ENCODE measurements at places on chromosomes 2 and 18.

- DNase-seq: no peak
These were observed 123.2 kb downstream of the OLA1 start for GRCh38 chr2:174125090-174125489.

GRCh38 chr2:11540996-11541692, 7.3 kb downstream of the GREB1 start:
- no peak for DNase-seq

DNA sequence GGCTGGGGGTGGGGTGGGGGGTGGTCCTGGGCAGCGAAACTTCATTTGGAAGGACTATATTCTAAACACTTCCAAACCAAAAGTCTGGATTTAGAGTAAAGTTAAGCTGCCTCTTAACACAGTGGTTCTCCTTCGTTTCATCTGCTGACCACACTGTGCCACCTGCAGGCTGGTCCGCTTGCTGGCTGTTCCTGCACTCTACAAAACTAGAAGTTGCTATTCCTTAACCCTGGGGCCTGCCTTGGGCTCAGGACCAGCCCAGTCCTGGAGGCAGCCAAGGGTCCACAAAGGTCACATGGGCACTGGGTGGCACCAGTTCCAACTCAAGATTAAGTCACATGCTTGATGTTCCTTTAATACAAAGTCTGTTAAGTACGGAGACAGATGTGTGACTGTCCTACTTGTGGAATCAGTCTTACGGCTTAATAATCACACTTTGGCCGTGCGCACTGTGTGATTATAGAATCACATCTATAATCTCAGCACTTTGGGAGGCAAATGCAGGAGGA, 195.4 kb downstream of the FAM210A start:
- DNase-seq: peak; percentile 30

- DNase-seq: peak; percentile 93
These were observed at the start of gene RND3 for GRCh38 chr2:150487537-150488429. TSS of gene RND3 (minus strand) at chr2:150487667. CDS start at chr2:150487417, 250 bp downstream.

GRCh38 chr2:48856144-48856543, 100.6 kb upstream of the LHCGR start:
- no peak for DNase-seq

DNA sequence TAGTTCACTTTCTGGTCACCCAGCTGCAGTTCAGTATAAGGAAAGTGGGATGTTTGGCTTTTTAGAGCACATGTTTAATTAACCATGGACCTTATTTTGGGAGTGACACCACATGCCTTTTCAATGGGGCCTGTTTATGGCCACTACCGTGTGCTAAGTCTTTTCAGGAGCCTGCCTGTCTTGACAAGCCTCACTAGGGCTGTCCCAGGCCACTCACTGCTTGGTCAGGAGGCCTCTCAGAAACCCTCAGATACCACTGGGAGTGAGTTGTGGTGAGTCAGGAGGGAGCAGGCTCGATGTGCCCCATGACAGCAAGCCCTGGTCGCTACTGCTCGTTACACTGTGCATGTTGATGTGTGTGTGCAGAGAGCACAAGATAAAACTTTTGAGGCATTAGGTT, 123.0 kb downstream of the MAP4K4 start:
- no peak for DNase-seq

- DNase-seq: no peak
These were observed 117.7 kb downstream of the CRIM1 start for GRCh38 chr2:36473230-36473629.

GRCh38 chr2:197348721-197349360, 38.3 kb upstream of the ANKRD44 start:
- no peak for DNase-seq

DNA sequence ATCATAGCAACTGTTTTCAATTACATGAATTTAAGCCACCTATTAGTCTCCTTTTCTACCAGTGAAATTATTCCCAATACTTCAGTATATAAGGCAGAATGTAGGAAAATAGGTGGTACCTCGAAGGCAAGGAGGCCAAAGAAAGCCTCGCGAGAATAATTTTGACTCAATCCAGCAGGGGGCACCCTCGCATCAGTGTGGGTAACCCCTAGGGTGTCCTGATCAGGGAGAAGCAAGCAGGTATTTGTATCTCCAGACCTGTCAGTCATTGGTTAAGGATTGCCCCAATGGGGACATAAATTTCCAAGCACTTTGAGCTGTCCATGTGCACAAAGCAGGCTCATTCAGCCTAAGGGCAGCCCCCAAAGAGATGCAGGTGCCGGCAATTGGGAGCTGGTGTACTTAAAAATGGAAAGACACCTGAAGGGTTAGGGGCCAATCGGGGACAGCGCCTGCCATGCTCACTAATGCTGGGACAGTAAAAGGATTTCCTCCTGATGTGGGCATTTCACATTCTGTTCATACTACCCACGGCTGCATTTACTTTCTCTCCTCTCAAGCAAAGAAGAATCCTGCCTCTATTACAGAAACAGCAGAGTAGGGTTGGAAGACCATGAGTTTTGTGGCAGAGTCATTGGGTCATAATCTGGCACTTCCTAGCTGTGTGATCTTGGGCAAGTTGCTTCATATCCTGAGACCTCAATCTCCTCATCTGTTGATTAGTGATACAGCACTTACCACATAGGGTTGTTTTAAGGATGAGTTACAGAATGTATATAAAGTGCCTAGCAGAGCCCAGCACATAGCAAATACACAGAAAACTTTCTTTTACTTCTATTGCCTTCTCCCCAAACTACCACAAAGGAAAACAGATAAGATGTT, 136.1 kb downstream of the ICOS start:
- peak; percentile 71 for DNase-seq

DNA sequence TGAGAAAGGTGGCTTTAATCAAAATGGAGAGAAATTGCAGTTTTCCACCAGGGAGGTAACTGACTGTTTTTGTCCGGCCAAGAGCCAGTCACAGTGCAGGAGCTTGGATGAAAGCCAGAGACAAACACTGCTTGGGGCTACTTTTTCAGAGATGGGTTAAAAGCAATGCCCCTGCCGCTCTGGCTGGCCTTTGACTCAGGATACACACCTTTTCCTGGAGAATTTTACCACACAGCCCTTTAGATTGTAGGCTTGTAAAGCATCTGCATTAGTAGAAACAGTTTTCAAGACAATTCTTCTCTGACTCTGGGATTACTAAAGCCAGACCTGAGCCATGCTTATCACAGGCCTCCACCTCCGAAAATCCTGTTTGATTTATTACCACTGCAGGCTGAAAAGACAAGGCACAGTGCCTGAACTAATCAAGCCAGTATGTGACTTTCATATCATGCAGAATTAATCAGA, 79.7 kb downstream of the CCBE1 start:
- no peak for DNase-seq

GRCh38 chr2:233691443-233692433, 952 bp upstream of the UGT1A6 start:
- DNase-seq: no peak

- peak; percentile 36 for DNase-seq
These were observed 13.2 kb downstream of the POU3F3 start for GRCh38 chr2:104866883-104867812.

DNA sequence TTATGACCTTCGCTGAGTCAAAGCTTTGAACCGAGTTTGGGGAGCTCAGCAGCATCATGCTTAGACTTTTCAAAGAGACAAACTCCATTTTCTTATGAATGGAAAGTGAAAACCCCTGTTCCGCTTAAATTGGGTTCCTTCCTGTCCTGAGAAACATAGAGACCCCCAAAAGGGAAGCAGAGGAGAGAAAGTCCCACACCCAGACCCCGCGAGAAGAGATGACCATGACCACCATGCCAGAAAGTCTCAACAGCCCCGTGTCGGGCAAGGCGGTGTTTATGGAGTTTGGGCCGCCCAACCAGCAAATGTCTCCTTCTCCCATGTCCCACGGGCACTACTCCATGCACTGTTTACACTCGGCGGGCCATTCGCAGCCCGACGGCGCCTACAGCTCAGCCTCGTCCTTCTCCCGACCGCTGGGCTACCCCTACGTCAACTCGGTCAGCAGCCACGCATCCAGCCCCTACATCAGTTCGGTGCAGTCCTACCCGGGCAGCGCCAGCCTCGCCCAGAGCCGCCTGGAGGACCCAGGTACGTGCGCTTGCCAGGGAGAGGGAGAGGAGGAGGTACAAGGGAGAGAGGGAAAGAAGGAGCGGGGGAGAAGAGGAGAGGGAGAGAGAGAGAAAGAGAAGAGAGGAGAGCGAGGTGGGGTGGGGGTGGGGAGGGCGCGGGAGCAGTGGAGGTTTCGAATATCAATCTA, at the start of gene DLX1:
Gene DLX1 (plus strand): TSS at position 48 of the 700 bp plus-strand sequence. CDS start 171 bp downstream, at position 219.
- DNase-seq: no peak

DNA sequence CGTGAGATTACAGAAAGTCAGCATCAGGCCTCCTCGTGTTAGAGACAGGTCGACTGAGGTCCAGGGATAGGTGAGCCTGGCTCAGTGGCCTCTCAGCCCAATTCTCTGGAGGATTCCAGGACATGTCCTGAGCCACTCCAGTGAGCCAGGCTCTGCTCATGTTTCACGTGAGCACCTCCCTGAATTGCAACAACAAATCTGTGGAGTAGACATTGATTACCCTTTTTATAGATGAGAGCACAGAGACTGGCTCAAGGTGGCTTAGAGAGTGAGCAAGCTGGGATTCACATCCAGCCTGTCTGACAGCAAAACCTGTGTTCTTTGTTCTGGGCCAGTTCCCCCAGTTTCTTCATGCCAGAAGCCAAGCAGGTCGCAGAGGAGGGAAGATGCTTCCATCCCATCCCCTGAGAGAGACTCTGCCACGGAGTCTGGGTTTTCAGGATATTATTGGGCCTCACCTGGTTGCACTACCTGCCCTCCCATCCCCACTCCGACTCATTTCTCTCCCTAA, 46.4 kb downstream of the HS1BP3 start:
- no peak for DNase-seq

- DNase-seq: no peak
These were observed 311.9 kb downstream of the CCDC178 start for GRCh38 chr18:33128581-33128980.

- DNase-seq: no peak
These were observed 184.5 kb downstream of the MGAT5 start for GRCh38 chr2:134438371-134438770.

- DNase-seq: no peak
These were observed 3.2 kb upstream of the AGXT start for GRCh38 chr2:240865391-240865790.

DNA sequence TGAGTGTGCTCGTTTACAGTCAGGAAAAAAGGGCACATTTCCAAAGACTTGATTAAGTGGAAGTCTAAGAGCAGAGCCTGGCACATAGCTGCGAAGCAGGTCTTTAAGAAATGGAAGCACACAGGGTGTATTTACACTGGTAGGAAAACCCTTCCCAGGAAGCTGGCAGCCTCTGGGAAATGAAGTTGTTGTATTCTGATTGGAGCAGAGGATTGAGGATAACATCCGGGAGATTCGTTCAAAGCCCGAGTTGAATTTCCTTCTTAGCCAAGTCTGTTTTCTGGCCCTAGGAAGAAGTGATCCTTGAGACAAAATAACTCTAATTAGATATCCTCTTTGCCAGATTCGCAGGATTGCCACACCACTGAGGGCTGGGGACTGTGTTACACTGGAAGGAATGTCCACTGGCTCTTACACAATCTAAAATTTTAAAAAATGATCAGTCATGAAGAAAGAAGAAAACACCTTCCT, 75.9 kb downstream of the ITGB1BP1 start:
- DNase-seq: no peak

- DNase-seq: no peak
These were observed at the start of gene DYNAP for GRCh38 chr18:54590945-54591344. TSS of gene DYNAP (plus strand) at chr18:54591245. CDS start at chr18:54591283, 38 bp downstream.

GRCh38 chr2:45320956-45321355, 290.1 kb downstream of the SRBD1 start:
- DNase-seq: no peak

GRCh38 chr2:105487142-105488069, 88.6 kb upstream of the FHL2 start:
- no peak for DNase-seq

- DNase-seq: no peak
These were observed 54.8 kb downstream of the FAM161A start for GRCh38 chr2:61799099-61799498.

DNA sequence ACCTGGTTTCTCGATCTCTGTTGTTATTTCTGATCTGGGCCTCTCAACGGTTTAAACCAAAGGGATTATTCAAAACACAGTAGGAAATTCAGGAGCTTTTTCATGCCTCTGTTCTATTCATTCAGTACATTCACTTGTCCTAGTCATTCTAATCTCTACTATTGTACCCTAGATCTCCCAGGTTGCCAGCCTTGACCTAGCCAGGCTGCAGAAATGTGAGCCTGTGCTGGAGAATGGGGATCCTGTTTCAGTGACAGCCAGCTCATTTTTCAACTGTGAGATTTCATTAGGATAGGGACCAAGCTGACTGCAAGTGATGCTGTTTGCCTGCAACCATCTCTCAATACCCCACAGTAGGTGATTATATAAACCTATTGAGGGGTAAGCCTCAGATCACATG, 186.2 kb downstream of the CMPK2 start:
- peak; percentile 2 for DNase-seq

- no peak for DNase-seq
These were observed 60.5 kb upstream of the KLF7 start for GRCh38 chr2:207226243-207226642.

- no peak for DNase-seq
These were observed 315.3 kb downstream of the CLIP4 start for GRCh38 chr2:29430382-29431112.

GRCh38 chr2:163716101-163716500, 19.7 kb downstream of the FIGN start:
- no peak for DNase-seq

DNA sequence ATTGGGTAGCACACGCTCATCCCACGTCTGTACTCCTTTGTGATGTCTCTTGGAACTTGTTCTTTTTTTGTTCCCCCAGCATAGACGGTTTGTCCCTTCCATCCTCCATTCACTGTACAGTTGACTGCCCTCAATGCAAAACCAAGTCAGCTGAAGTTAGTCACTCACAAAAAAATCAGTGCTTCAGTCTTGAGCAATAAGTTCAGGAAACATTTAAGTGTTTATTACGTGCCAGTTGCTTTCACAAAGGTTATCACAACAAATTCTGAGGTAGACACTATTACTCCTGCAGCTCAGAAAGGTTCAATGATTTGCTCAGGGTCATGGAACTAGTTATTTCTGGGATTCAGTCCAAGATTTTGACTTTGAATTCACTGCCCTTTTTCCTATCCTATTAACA, 102.2 kb downstream of the PDE1A start:
- DNase-seq: no peak

- no peak for DNase-seq
These were observed 212.6 kb downstream of the INSIG2 start for GRCh38 chr2:118300832-118301231.

- DNase-seq: peak; percentile 18
These were observed 352.8 kb upstream of the KCNH7 start for GRCh38 chr2:163191372-163191771.

GRCh38 chr18:40216856-40217255, 1738.2 kb upstream of the PIK3C3 start:
- DNase-seq: no peak

GRCh38 chr2:237967463-237967951, 693 bp downstream of the UBE2F start:
- peak; percentile 46 for DNase-seq

GRCh38 chr2:133475610-133476009, 92.7 kb downstream of the NCKAP5 start:
- no peak for DNase-seq

GRCh38 chr2:218286570-218287459, 5.5 kb downstream of the TMBIM1 start:
- peak; percentile 56 for DNase-seq

All from nephron progenitor cell (in vitro differentiated cells).